Memory B cell (primary cell): ENCODE measurements at places on chromosomes 2 and 18.

DNA sequence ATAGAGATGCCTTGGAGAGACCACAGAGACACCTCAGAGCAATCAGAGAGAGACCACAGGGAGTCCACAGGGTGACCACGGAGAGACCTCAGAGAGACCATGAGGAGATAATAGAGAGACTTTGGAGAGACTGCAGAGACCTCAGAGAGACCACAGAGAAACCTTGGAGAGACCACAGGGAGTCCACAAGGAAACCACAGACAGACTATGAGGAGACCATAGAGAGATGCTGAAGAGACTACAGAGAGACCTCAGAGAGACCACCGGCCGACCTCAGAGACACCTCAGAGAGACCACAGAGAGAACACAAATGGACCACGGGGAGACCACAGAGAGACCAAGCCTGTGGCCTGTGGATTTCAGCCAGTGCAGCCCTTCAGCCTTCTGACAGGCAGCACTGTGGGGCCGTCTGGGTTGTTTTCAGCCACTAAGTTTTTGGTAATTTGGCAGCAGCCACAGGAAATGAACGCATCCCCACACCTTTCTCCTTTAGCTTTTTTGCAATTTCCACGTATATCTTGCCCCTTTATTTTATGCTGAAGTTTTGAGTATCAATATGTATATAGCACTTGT, 11.4 kb upstream of the TMEM18 start:
- H3K4me1 ChIP-seq = peaks cover 5% of the 10 kb centered on the region
- no peaks in the 10 kb centered on the region for H3K27me3 ChIP-seq
- H3K4me3 ChIP-seq = no peak overlapping the region
- peaks cover 23% of the 10 kb centered on the region for H3K36me3 ChIP-seq
- H3K27ac ChIP-seq = no peak overlapping the region
- DNase-seq = no peak

GRCh38 chr2:31049916-31050588, 88.2 kb downstream of the GALNT14 start:
- no peaks in the 10 kb centered on the region for H3K27me3 ChIP-seq
- H3K27ac ChIP-seq = no peak overlapping the region
- no peak overlapping the region for H3K4me3 ChIP-seq
- no peaks in the 10 kb centered on the region for H3K36me3 ChIP-seq
- H3K4me1 ChIP-seq = no peaks in the 10 kb centered on the region
- no peak for DNase-seq

GRCh38 chr2:221649051-221649775, 77.1 kb upstream of the EPHA4 start:
- no peaks in the 10 kb centered on the region for H3K27me3 ChIP-seq
- no peak overlapping the region for H3K27ac ChIP-seq
- no peak for DNase-seq
- no peaks in the 10 kb centered on the region for H3K36me3 ChIP-seq
- no peak overlapping the region for H3K4me3 ChIP-seq

DNA sequence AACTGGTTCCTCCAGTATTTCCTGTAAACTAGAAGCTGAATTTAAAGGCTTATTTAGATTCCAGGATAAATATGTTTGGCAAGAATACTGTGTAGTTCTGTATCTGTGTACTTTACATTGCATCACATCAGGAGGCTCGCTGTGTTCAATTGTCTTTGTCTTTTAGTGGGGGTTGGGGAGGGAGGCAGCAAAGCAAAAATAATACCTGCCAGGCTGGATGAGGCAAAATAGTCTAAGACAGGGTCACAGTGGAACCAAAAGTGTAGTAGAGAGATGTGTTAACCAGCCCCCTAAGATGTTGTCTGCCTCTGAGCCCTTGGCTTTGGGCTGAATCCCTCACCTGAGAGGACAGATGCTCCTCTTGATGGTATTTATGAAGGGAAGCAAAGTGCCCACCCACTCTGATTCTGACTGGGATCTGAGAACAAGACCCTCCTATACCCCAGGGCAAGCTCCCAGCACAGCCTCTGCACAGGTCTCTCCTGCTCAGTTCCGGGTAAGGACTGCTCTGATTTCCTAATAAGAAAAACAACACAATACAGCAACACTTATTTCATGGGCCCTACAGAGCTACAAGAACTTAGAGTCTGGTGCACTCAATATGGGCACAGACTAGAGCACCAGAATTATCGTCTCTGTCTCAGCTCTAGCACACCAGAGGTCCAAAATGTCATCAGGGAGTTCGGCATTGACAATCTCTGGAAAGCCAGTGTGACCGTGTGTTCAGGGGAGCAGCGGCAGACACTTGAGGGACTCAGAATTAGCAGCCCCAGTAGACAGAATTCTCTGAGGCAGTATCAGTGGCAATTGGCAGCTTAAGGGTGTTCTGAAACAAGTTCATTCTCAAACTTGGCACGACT, 7.2 kb upstream of the AFTPH start:
- H3K36me3 ChIP-seq = no peaks in the 10 kb centered on the region
- no peaks in the 10 kb centered on the region for H3K27me3 ChIP-seq
- H3K27ac ChIP-seq = no peak overlapping the region
- no peak for DNase-seq
- H3K4me3 ChIP-seq = no peak overlapping the region
